T-cell (primary cell): ENCODE measurements at places on chromosomes 6 and 20.
A peak's percentile ranks its signal among the peaks of the same experiment; 100 is the strongest.

DNA sequence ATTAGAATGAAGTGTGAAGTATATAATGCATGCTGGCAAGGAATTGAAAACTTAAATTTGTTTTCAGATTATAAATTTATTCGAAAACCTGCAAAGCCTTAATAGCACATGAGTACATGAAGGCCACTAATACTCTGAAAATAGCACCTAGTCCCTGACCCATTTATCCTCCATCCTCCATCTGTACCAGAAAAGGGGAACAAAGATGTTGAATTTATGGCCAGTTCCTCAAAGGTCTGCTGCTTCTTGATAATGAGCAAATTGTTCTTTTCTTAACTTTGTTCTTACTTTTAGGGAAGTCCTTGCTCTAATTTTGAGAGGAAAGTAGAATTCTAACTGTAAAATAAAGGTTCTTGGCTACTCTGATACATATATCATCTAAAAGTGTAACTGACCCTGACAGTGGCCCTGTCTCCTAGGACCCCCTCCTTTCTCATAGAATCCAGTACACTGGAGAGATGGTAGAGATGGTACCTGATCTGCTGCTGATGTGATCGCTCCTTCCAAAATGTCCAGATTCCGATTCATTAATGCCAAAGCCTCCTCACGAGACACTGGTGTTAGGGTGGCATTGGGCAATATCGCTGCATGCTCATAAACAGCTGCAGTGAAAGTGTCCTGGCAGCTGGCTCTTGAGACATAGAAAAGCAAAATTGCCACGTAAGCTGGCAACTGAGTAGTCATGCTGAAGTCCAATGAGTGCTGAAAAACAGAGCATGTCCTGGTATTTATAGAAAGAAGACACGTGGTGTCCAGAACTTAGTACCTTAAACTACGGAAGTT lies at the start of gene VNN1:
VNN1 (minus strand) TSS at position 704 of the 783 bp plus-strand sequence; CDS start at position 684, 20 bp downstream.
- no peak for DNase-seq

DNA sequence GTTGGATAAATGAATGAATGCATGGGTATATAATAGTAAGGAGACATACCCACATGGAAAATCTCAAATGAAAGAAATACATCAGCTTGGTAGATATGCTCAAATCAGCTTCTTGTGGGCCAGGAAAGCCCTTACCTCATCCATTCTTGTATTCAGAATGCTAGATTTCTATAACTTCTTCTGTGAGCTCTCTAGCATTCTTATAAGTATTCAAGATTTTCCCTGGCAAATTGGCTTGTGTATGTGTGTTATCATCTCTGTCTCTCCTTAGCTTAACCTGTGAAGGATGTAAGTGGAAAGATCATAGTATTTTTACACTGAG lies 100.8 kb downstream of the OR2B2 start:
- no peak for DNase-seq

- peak; percentile 11 for DNase-seq
These were observed 30.0 kb downstream of the KCNG1 start for GRCh38 chr20:50992733-50993457.

GRCh38 chr6:139758209-139758611 lies 383.8 kb upstream of the CITED2 start:
- DNase-seq: no peak

GRCh38 chr6:88599571-88599970 lies 363.8 kb downstream of the RNGTT start:
- no peak for DNase-seq

DNA sequence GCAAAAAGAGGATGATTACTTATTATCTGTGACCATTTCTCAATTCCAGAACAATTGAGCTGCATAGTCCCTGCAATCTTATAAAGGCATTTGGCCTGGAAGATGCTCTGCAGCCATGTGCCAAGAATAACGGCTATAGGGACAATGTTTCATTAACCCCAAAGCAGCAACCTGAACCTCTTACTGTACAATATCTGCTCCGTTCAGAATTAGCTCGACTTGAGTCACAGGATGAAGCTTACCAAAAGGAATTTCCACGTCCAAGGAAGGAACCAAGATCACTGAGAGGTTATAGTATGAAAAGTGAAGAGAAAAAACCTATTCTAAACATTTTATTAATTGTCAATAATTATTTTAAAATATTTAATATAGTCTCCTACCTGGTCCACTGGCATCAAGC lies 167.3 kb upstream of the GMDS start:
- no peak for DNase-seq

GRCh38 chr6:118683881-118684872 lies 32.8 kb upstream of the CEP85L start:
- no peak for DNase-seq

DNA sequence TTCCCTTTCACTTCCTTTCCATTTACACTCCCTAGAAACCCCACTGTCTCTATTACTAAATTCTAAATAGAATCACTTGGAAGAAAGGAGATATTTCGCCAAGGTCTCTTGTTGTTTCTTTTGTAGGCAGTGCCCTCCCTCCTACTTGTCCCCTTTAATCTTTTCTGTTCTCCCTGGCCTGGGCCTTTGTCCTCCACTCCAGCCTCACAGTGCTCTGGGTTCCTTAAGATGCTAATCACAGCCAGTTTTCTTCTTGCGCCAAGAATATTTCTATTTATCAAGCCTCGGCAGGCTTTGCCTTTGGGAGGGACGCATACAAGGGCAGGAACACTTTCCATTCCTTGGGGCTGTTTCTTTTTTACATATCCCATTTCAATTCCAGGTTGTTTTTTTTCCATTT lies 520.6 kb upstream of the CHD6 start:
- DNase-seq: no peak

GRCh38 chr6:158773581-158774449 lies 45.4 kb downstream of the EZR start:
- DNase-seq: no peak

GRCh38 chr20:43959920-43960227 lies 45.2 kb downstream of the TOX2 start:
- no peak for DNase-seq

DNA sequence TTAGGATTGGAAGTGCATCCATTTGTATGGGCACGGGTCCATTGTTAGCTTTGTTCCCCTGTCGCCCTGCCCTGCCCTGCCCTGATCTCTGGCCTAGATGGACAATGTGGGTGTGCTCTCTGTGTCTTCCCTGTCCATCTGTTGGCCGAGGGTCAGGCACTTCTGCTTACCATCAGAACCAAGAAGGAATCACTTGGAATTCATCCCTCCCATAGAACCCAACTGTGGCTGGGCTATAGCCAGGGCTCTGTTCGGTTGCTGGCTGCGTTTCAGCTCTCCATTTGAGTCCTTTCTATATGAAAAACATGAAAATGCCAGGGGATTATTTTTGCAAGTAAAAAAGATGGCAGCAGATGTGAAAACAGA lies 26.6 kb upstream of the TULP4 start:
- DNase-seq: no peak

DNA sequence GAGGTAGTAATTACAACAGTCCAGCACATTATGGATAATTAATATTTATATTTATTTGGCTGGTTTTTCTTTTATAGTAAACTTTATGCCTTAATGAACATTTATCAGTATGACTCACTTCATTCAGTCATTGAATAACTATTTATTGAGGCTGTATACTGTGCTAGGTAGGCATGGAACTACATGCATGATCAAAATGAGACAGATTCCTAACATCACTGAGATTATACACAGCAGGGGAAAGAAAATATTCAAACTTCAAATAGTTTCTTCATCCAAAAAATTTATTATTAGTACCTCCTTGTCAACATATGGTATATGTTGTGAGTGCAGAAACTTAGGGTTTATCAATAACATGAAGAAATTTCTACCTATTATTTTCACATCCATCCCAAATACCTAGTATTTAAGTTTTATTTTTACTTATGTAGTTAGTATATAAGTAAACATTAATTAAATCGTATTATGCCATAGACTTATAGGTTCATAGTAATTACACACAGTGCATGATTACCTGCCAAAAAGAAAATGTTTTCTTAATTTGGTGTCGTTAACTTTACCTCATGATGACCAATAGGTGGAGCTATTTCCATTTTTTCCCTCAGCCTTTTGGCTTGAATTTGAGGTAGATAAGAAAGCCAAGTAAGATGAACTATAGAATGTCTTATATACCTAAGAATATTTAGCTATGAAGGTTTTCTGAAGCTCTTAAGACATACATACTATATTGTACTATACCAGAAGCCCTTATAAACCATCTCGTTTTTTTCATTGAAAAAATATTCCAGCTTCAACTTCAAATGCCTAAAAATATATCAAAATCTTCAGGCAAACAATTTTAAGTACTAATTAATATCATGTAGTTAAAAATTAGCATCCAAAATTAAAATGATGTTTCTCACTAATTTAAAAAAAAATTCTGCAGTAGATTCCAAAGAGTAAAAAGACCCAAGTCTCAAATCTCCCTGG lies 12.5 kb upstream of the TMEM30A start:
- DNase-seq: no peak

DNA sequence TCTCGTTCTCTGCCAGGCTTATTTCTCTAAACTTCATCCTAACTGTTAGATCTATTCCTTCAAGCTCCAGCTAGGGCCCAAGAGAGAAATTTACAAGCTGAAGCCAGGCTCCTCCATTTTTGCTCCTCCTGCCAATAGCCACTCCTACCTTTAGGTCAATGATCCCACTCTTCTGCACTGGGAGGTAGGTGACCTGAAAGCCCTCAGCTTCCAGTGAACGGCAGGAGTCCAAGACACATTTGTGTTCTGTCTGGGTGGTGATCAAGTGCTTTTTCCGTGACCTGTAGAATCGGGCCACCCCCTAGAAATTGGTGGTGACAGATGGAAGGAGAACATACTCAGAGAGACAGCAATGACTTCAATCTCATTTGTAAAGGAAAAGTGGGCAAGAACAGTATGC lies 8.9 kb downstream of the NFS1 start:
- DNase-seq: no peak

DNA sequence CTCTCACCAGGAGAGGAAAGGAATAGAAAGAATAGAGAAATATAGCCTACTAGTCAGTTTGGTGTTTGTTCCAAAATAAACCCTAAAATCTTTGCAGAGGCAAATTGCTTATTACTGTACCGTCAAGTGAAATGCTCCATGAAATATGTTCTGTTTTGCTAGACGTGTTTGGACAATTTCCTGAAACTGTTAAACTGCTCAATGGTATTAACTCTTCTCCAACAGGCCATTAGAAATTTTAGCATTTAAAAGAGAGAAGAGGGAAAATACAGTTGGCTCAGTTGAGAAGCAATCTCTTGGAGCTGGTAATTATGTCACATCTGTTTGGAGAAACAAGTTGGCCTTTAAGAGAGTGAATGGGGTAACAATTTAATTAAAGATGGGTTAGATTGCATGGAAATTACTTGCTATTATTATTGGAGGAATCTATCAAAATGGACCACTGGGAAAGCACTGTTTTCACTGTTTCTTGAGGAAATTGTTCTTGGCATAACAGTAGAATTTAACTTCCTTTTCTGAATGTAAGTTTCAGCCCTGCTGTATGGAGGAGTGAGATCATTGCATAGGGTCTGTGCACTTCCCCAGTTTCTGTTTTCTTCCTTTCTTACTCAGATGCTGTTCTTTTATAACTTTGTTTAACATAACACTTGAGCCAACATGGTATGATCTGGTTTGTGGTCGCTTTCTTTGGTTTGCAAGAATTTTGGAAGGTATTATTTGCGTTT lies 373.6 kb downstream of the PLCB1 start:
- DNase-seq: no peak

DNA sequence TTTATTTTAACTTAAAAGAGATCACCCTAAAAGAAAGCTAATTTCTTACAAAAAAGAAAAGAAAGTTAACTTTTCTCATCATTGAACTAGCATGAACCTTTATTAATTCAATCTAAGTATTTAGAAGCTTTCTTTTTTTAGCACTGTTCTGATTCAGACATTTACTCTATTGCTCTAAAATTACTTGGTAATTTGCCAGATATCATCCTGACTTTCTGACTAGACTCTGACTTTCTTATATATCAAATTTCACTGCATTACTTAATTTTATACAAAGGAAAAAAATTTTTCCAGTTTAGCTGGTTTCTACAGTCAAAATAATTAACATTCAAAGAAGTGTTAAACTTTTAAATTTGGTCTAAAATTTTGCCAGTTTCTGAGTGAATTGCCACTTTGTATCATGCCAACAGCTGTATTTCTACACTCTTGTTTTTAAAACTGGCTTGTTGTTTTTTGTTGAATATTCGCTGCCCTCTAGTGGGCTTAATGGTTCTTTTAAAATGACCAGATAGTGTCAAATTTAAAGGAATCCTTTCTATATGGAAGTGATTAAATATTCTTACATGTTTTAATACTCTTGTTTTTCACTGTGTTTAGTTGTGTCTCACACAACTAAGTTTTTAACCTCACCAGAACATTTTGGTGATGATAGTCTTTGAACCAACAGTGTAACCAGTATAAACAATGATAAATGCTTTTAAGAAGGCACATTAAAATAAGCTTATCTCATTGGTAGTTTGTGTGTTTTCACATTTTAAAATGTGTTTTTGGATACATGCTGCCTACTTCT lies 102.0 kb downstream of the POPDC3 start:
- DNase-seq: no peak

GRCh38 chr6:116010790-116011401 lies 49.8 kb downstream of the FRK start:
- DNase-seq: peak; percentile 4

GRCh38 chr6:39251406-39251805 lies 22.1 kb upstream of the KCNK5 start:
- DNase-seq: no peak

- DNase-seq: no peak
These were observed 569.9 kb downstream of the KIF16B start for GRCh38 chr20:16003310-16003709.

DNA sequence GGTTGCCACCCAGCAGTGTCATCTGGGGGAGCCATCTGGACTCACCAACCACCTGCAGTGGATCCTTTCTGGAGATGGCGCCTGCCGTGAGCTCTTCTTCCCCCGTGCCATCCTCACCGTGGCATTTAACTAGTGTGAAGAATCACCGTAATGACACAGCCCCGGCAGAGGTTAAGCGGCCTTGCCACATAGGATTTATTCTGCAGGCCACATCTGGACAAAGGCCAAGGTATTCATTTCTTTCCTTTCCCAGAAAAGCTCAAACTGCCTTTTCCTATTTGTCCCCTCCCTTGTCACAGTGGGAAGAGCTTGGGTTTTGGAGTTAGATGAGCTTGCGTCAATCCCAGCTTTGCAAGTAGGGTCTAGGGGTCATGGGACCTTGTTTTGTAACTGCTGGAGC lies 88.4 kb downstream of the PXDC1 start:
- no peak for DNase-seq

- no peak for DNase-seq
These were observed 24.6 kb downstream of the SPATA2 start for GRCh38 chr20:49890471-49891361.

- DNase-seq: no peak
These were observed 188.1 kb downstream of the UST start for GRCh38 chr6:148934961-148935360.

GRCh38 chr6:108793516-108794251 lies 54.5 kb upstream of the ARMC2 start:
- DNase-seq: no peak

- no peak for DNase-seq
These were observed 256.5 kb upstream of the PRND start for GRCh38 chr20:4465212-4465611.

GRCh38 chr20:12966468-12967085 lies 42.2 kb upstream of the SPTLC3 start:
- no peak for DNase-seq
